ENCODE measurements at places on chromosomes 12 and 14.

DNA sequence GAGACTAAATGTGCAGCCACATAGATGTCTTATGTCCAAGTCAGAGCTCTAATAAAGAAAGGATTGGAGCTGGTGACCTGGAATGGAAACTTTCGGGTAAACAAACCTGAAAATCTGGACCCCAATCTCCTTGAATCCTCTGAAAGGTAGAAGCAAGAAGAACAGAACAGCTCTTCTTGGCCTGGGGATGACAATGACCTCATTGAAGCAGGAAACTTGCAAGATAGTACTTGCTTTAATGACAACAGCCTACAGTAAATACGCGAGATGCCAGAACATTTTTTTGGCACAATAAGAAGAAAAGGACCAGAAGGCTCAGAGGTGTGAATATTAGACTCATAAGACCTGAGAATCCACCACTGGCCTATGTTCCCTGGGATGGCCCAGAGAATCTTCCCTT, 4.1 kb upstream of the PRIMA1 start:
- no peak for DNase-seq

DNA sequence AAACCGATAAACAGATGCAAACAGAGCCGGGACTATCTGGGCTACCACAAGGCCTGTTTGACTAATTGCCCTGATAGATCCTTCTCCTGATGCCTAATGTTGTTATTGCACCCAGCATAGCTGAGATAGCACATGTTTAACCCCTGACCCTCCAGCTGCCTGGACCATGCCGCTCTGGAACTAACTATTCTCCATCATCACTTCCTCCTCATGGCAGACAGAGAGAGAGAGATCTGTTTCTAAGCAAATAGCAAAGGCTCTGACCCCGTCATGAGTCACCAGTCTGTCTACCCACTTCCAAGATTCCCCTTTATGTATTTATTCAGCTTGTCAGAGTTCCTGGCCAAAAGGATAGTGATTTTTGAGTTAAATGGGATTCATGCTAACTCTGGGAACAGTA, 58.2 kb upstream of the FLRT2 start:
- no peak for DNase-seq

- no peak for DNase-seq
Measured at GRCh38 chr12:64064706-64065105, 157.4 kb downstream of the KICS2 start.

DNA sequence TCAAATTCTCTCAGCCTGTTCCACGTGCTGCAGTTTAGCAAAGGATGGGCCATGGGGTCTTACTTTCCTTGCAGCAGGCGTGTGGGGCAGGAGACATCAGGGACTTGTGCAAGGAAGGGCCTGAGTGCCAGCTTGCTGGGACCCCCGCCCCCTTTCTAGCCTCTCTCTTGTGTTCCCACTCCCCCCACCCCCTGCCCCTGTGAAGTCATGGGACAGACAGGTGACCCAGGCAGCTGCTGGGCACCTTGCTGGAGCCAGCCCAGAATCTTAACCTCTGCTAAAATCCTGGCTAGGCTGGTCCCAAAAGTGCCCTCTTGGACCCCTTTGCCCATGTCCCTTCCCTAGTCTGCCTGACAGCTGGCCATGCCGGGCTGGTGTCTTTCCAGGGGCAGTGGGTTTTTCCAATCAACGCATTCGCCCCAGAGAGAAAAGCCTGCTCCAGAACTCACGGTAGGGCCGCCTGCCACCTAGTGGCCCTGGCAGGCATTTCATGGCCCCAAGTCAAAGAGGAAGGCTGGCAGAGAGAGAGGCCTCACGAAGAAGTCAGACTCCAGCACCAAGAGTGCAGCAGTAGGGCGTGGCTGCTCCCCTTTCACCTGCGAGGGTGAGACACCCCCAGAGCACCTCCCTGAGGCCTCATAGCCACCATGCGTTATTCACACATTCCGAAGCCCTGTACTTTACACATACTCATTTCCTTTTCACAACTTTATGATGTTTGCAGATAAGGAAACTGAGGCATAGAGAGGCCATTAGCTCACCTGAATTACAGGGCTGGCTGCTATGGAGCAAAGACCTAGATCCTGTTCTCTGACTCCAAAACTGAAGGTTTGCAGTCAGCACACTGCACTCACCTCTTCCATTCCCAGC, 67.4 kb downstream of the LGMN start:
- peak; percentile 35 for DNase-seq

- no peak for DNase-seq
Measured at GRCh38 chr14:55351111-55351510, 60.5 kb downstream of the ATG14 start.

- DNase-seq = no peak
Measured at GRCh38 chr12:25806271-25806670, 152.2 kb upstream of the RASSF8 start.

DNA sequence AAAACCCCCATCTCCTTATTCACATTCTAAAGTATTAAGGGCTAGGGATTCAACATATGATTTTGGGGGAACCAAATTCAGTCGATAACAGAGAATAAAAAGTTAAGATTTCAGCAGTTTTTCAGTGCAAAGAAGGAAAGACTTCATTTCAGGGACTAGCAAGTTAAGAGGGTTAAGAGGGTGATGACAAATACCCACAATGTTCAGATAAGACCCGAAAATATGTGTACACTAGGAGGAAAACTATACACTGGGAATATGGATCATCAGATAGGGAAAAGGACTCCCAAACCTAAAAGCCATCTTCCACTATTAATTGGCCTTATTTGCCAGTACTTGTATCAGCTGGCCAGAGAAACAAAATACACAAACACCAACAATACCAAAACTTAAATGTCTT, 824.2 kb downstream of the SLC16A7 start:
- no peak for DNase-seq

- DNase-seq = no peak
Measured at GRCh38 chr12:125203145-125203765, 138.0 kb downstream of the AACS start.

GRCh38 chr12:84512751-84513150, 399.8 kb downstream of the SLC6A15 start:
- no peak for DNase-seq

- peak; percentile 36 for DNase-seq
Measured at GRCh38 chr14:91897106-91897701, 29.9 kb upstream of the TC2N start.

GRCh38 chr14:74459289-74459946, 33.4 kb upstream of the SYNDIG1L start:
- DNase-seq = no peak

- DNase-seq = no peak
Measured at GRCh38 chr14:91405724-91406435, 11.7 kb downstream of the CCDC88C start.

DNA sequence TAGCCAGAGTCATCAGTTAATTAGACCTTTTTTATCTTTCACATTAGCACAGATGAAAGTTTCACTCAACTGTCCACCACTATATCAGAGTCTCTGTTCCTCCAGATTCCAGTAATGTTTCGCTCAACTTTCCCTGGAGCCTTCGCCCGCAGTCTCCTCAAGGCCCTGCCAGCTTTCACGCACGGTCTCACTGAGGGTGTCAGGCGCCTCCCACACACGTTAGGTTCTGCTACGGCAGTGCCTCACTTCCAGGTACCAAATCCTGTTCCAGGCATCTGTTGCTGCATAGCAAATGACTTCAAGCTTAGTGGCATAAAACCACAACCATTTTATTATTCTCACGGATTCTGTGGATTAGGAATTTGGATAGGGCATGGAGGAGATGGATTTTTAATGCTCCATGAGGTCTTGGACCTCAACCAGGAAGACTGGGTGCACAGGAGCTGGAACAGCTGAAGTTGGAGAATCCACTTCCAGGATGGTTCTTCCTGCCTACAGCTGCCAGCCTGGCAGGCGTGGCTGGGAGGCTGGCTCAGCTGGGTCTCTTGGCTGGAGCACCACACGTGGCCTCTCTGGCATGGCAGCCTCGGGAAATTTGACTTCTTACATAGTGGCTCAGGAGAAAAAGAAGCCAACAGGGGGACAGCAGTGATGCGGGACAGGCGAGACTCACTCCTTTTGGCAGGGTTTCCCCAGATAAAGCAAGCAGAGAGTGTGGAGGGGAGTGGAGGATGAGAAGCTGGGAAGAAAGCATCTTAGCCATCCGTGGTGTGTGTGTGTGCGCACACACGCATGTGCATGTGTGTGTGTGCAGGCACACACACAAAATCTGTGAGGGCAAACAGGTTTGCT, 21.3 kb upstream of the BCDIN3D start:
- no peak for DNase-seq

GRCh38 chr12:130240831-130241590, 78.7 kb downstream of the FZD10 start:
- no peak for DNase-seq

DNA sequence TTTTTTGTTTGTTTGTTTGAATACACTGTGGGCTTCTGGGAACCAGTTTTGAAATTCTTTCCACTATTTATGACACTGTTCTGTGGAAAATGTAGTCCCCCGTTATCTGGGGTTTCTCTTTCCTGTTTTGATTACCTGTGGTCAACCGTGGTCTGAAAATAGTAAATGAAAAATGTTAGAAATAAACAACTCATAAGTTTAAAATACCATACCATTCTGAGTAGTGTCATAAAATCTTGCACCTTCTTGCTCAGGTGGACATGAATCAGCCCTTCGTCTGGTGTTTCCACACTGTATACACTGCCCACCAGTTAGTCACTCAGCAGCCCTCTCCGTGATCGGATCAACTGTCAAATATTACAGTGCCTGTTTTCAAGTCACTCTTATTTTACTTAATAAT, 5.1 kb upstream of the PAPOLA start:
- no peak for DNase-seq

- DNase-seq = no peak
Measured at GRCh38 chr14:74195623-74196022, 43.6 kb upstream of the VSX2 start.

DNA sequence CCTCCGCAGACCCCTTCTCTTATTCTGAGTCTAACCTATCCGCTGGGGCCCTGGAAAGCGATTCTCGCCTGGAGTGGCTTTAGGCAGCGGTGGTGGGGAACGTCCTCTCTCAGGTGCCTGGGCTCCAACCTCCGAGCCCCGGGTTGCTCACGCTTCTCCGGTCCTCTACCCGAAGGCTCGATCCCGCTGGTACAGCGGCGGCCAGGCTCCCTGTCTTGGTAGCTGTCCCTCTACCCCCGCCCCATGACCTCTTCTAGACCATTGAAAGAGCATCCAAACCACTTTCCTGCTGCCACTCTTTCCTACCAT, 505 bp upstream of the HEBP1 start:
- DNase-seq = peak; percentile 65

GRCh38 chr12:124040737-124041136, 67.7 kb downstream of the ZNF664 start:
- DNase-seq = no peak

GRCh38 chr14:77011245-77011644, 17.3 kb downstream of the IRF2BPL start:
- no peak for DNase-seq

GRCh38 chr12:4530160-4530559, 8.5 kb upstream of the RAD51AP1 start:
- DNase-seq = no peak

GRCh38 chr12:113145720-113146551, 3.6 kb upstream of the CFAP73 start:
- no peak for DNase-seq

DNA sequence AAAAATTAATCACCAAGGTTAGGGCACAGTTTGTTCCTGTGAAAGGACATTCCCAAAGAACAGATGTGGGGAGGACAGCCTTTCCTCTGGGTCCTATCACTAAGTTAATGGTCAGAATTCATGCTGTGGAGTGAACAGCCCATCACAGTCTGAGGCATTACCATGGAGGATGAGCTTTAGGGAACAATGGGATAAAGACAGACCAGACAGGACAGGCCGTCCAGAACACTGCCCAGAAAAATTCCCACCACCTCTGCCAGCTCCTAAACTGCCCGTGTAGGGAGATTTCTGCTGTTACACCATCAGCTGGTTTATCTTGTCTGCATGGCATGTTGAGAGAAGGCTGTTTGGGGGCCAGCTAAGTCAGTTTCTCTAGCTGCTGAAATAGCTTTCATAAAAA, 49.6 kb upstream of the IFNG-AS1 start:
- DNase-seq = no peak

GRCh38 chr12:3089588-3089987, 12.4 kb downstream of the TSPAN9 start:
- no peak for DNase-seq

- DNase-seq = no peak
Measured at GRCh38 chr12:15688202-15688736, 100.9 kb downstream of the EPS8 start.

GRCh38 chr14:70919774-70920173, 12.5 kb downstream of the PCNX1 start:
- no peak for DNase-seq

DNA sequence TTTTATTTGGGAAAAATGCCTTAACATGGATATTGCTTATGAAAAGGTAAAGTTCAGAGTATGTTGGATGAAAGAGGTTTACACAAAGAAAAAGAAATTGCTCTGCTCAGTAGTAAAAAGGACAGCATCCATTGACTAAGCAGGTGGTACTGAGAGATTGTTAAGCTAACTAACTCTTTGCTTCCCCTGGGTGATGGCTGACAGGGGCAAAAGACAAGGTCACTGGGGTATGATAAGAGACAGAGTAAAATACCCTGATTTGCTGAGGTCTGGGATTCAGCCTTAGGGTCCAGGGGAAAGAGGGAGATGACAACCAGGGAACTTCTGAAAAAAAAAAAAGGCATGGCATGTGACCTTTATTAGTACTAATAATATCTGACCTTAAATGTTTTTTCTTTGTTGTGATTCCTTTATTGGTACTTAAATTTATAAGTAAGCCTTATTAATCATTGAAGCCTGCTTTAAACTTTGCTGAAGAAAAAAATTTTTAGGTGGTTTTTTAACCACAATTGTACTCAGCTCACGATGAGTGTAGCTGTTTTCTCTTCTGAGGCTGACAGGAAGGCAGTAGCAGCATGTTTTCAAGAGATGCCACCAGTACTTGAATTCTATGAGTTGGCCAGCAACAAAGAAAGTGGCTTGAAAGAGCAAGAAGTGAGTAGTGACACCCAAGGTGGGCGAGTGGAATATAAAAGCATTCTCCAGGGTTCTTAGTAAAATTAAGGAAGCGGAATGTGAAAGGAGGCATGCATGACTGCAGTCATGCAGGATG, 43.7 kb upstream of the KITLG start:
- no peak for DNase-seq

GRCh38 chr12:99901181-99901580, 83.6 kb downstream of the ANKS1B start:
- no peak for DNase-seq
